ENCODE measurements at places on chromosomes 7 and 10.

DNA sequence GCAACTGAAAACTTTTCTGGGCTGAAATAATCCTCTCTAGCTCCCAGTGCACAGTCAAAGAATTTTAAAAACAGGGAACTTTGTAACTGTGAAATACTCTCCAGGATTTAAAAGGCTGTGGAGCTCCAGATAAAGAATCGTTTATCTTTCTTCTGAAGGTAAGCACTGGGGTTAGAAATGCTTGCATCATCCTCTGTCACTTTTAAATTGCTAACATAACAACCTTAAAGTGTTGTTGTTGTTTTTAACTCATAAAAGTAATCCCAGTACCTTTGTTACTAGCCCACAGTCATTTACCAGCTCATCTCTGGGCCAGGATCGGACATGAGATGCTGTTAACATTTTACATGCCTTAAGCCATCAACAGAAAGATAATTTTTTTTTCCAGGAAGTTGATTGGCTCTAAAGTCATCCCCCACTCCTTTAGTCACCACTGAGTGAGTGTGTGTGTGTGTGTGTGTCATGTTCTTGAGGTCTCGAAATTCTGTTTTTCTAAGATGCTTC is at the start of gene SLC39A12:
Gene SLC39A12 (plus strand): TSS at position 51 of the 504 bp plus-strand sequence. CDS start 1,359 bp downstream, outside the sequence.
- no peak for DNase-seq

DNA sequence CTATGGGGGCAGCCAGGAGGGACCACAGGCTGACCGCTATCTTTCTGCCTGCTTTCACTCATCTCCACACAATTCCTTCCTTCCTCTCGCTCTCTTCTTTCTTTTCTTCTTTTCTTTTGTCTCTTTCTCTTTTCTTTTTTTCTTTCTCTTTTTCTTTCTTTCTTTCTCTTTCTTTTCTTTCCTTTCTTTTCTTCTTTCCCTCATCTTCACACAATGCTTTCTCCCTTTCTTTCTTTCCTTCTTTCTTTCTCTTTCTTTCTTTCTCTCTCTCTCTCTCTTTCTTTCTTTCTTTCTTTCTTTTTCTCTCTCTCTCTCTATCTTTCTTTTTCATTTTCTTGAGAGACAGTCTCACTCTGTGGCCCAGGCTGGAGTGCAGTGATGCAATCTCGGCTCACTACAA is 6.8 kb upstream of the MUC12 start:
- no peak for DNase-seq

DNA sequence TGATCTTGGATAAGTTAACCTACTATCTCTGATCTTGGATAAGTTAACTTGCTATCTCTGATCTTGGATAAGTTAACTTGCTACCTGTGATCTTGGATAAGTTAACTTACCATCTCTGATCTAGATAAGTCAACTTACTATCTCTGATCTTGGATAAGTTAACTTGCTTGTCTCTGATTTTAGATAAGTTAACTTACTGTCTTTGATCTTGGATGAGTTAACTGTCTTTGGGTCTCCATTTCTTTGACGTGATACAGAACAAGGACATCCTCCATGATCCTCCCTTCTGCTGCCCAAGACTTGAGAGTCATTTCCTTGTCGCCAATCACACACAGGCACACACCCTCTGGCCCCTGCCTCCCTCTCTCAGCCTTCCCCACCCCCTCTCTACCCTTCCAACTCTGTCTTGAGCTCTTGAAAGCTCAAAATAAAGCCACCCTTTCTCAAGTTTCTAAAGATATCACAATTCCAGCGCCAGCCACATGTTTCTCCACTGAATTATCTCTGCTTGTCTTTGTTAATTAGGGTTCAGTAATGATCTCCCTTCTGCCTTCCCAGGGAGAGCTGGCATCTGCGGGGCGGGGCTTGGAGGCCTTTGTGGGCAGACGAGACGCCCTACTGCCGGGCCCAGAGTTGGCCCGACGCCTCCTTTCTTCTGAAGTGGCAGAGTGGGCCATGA is 85.1 kb upstream of the GTF2I start:
- no peak for DNase-seq

DNA sequence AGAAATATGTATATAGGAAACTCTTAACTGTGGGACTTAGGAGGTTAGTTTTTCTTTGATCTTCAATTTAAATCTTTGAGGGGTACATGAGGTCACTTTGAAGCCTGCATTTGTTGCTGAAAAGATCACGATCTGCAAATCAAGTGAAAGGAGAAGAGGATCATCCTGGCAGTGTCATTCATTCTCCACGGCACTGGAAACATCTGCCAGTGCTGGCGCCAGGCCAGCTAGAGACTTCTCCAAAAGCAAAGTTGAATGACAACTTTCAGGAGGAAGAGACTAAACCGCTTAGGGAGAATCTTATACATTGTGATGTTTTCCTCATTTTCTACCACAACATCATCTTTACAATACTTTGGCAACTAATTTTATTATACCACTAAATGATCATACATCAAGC is 42.5 kb downstream of the MRC1 start:
- no peak for DNase-seq

DNA sequence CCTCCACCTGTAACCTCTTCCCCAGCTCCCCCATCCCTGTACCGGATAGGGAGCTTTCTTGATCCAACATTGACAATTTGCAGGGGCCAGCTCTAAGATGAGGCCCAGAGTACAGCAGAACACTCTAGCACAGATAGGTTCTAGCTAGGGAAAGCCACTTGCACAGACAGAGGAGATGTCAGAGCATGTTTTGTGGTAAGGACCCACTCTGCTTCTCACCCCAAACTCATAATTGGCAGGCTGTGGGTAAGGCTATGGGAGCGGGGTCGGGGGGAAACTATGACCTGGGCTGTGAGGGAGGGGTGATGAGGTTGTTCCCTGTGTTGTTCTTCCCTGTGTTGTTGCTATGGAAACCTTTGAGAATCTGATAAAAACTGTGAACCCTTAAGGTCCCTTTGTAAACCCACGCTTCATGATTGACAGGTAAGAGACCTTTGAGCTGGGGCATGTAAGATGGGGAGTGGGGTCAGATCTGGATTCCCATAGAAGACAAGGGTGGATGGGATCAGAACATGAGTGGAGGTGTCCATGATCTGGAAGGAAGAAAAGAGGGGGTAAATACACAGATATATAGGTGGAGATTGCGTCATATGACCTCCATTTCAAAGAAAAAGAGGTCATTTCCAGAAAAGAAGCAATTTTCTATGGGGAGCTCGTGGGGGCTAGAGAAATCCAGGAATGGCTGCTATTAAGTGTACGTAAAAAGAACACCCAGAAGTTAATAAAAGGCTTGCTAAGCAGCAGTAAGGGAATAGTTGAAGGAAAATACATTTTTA is 4.0 kb downstream of the CALD1 start:
- no peak for DNase-seq

- no peak for DNase-seq
Observed at GRCh38 chr10:71367271-71367670, 29.4 kb upstream of the CDH23 start.

DNA sequence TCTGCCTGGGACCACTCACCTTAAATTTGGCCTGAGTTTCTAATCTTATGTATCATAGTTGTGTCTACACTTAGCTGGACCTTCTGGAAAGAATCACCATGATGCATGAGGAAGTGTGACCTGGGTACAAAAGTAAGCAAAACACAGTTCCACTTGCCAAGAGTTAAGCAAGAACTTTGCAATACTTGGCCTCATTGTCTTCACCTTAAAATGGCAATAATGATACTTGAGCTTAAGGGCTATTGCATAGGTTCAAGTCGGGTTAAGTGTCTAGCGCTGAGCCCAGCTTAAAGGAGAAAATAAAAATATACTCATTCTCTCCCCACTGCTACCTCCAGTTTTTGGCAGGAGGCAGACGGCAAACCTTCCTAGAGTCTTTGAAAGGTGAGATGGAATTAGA is 133.9 kb upstream of the BMPER start:
- no peak for DNase-seq

DNA sequence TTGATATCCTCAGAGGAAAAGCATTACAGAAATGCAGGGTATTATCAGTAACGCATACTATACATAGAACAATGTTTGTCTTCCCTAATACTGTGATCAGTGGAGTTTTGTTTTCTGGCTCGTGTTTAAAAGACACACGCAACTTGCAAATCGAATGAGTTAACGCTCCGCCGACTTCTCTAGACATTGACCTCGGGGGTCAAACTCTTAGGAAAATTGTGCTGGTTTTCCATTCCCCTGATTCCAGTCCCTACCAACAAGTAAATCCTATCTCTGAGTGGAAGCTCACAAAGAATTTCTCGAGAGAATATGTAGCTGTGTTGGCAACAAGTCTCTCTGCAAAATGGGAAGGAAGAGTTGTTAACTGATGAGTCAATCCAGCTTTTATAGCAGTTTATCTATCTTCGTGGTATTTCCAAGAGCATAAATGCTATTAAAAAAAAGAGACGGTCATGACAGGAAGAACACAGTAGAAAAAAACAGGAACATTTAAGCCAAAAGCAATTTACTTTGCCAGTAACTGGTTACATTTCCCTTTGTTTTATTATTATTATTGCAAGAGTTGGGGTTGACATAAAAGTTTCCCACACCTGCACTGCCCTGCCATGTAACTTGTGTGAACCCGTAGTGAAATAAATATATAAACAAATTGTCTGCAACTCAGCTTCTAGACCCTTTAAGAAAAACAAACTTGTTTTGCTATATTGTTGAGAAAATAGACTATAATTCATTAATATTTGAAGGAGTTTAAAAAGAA is 144.4 kb downstream of the ARID5B start:
- no peak for DNase-seq

DNA sequence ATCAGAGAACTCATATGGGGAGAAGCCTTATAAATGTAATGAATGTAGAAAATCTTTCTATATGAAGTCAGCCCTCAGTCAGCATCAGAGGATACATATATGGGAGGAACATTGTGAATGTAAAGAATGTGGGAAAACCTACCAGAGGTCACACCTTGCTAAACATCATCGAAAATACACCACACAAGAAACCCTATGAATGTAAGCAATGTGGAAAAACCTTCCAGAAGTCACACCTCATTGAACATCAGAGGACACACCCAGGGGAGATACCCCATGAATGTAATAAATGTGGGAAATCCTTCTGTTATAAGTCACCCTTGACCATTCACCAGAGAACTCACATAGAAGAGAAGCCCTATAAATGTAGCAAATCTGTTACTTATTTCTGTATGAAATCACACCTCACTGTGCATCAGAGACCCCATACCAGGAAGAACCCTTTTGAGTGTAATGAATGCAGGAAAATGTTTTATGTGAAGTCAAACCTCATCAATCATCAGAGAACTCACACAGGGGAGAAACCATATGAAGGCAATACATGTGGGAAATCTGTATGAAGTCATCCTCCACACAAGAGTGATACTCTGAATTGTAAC is 30.8 kb downstream of the ZNF12 start:
- DNase-seq, result no peak

- DNase-seq, result peak; percentile 13
Observed at GRCh38 chr7:94223375-94224084, 171.2 kb upstream of the COL1A2 start.

GRCh38 chr10:5654218-5654755 is 12.1 kb downstream of the ASB13 start:
- DNase-seq, result no peak

- DNase-seq, result no peak
Observed at GRCh38 chr7:40811666-40812065, 676.9 kb downstream of the SUGCT start.

Measured in nephron progenitor cell (in vitro differentiated cells).